Heart right ventricle (tissue), 16 donors: ENCODE measurements at places on chromosomes 16 and 17. TPM values are rescaled to one million over a fixed set of nuclear protein-coding genes. Genes with fewer than 3 reads are reported as not detected.

The TTC19 gene
- 32.2 TPM for total RNA-seq

- peak; percentile 11 for DNase-seq
Observed at GRCh38 chr16:47779201-47780016, 318.3 kb downstream of the PHKB start.

DNA sequence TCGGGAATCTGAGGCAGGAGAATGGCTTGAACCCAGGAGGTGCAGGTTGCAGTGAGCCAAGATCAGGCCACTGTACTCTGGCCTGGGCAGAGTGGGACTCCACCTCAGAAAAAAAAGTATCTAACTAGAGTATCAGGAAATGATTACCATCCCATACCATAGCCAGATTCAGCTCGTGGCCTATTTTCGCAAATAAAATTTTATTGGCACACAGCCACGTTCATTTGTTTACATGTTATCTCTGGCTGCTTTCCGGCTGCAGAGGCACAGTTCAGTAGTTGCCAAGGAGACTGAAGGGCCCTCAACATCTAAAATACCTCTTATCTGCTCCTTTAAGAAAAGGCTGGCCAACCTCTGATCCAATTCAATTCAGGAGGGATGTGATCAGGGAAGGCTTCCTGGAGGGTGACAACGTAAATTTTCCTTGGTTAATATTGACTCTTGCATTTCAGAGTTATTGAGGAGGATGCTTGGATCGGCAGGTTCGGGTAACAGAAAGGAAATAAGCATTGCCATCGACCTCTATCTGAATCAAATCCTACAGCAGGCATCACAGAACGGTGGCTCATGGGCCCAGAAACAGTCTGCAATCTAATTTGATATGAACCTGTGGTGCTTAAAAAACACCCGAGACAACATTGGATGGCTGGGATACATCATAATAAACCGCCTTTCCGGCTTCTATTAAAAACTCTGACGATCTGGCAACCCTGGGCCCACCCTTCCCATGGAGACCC lies 73.8 kb downstream of the XYLT1 start:
- DNase-seq, result no peak

DNA sequence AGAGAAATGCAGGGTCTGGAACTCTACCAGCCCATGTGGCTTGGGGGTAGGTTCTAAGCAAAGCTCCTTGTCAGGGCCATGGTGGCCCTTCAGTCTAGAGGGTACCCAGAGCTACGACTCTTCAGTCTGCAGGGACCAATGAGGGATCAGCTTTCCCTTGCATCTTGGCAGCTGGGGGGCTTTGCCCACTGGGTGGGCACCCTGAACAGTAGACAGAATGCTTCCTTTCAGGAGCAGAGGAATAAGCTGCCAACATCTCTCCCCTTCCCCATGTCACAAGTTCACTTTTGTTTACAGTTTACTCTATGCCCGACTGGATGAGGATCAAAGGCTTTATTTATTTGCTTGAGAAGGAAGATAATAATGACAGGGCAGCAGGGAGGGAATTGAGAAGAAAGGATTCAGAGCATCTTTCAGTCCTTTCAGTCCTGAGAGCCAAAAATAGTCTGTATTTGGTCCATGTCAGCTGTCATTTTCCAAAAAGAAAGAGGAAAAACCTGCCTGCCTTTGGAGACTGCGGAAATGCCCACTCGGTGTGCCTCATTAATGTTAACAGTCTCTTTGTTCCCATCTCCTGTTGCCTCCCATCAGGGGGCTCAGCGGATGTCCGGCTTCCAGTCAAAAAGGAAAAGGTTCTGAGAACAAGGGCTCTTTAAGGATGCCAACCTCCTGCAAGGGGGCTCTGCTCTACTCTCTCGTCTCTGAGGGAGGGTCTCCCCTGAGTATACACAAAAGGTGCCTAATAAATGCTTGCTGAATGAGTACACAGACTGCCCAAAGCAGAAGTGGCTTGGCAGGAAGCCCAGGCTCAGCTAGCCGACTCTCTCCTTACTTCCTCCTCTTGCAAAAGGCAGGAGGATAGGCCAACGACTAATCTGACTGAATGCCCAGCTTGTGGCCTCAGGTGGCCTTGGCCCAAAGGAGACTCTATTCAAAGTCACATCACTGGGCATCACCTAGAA lies 17.1 kb downstream of the TRAF4 start:
- DNase-seq, result peak; percentile 54

DNA sequence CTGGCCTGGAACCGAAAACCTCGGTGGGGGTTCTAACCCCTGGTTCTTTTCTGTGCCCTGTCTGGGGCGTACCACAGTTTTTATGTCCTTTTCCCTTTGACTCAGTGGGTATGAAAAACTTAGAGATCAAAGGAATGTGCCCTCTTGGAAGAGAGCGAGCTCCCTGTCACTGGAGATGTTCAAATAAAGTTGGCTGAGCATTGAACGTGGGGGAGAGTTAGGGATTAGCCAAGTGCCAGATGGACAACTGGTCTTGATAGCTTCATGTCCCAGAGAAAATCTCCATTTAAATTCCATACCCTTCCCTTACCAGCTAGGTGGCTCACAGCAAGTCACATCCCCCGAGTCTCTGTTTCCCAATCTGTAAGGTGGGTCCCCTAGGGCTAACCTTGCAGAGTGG lies 9.5 kb downstream of the ADGRG1 start:
- no peak for DNase-seq

DNA sequence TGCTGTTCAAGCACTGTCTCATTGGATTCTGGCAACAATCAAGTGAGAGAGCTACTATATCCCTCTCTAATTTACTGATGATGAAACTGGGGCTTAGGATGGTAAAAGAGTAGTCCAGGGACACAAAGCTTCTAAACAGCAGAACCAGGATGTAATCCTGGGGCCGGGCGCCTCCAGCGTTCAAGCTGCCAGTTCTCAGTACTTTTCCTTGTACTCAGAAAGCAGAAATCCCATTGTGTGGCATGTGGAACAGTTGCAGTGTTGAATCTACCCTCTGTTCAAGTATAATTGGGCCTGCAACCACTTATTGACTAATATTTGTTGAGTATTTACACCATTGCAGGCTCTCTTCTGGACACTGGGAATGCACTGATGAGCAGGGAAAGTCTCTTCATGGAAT lies 14.5 kb upstream of the CDH13 start:
- DNase-seq, result no peak

GRCh38 chr16:58883131-58883530 lies 149.0 kb upstream of the GOT2 start:
- no peak for DNase-seq

GRCh38 chr17:42002792-42003301 lies 14.4 kb downstream of the DNAJC7 start:
- no peak for DNase-seq

The KRT33A gene
- total RNA-seq, result not detected

DNA sequence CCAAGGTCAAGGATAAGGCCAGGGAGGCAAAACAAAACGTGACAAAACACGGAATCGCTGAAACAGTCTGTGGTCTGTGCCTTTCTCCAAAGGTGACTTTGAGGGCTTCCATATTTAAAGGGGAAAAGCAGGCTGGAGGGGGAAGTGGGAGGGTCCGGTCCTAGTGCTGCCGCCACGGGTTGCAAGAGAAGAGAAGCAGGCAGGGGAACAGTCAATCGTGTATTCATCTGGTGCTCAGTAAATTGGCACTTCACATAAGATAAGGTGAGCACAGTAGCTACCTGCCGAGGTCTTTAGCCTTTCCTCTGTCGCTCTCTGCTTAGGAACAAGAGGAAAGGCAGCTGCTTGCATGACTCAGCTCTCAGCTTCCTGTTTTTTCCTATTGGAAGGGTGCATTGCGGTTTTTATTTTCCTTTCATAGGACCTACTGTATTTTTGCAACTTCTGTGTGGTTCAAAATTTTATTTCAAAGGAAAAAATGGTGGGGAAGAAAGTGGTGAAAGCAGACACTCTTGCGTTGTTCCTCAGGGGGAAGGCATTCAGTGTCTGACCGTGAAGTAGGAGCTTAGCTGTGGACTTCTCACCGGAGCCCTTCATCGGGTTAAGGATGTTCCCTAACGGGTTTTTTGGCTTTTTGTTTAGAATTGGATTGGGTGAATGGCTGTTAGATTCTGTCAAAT lies 7.1 kb upstream of the LGALS3BP start:
- no peak for DNase-seq

DNA sequence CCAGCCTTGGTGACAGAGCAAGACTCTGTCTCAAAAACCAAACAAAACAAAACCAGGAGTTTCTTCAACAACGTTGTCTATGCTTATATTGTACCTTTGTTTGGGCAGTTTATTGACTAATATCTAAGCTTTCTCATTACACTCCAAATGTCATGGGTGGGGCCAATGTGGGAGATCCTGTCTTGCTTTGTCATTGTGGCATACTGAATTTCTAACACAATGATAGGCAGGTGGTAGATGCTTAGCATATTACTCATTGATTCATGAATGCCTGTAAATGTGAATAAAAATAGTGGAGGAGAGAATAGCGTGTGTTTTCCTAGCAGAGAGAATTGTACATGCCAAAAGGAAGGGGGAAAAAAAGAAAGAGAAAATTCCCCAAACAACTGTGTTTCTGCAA lies 802.5 kb upstream of the EEF2KMT start:
- DNase-seq, result no peak

DNA sequence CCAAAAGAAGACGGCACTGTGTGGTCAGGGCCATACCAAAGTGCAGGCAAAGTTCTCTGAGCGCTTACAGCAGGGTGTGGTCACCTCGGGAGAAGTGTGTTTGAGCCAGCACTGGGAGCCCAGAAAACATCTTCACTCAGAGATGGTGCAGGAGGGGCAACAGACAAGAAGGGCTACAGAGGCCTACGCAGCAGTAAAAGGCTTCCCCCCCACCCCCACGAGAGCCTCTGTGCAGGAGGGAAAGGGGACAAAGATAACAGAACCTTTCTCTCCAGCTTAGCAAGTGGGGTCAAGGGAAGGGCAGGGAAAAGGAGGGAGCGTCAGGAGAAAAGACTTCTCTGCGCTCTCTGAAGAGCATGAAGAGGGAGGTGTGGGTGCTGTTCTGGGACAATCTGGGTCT lies 2.8 kb downstream of the VAT1 start:
- no peak for DNase-seq

The DHRS7C gene
- total RNA-seq, result 21.5 TPM

- DNase-seq, result no peak
Observed at GRCh38 chr16:23484510-23485256, 25.6 kb downstream of the GGA2 start.

- DNase-seq, result no peak
Observed at GRCh38 chr16:69325784-69326171, 4.6 kb downstream of the PDF start.

The TP53I13 gene
- 24.0 TPM for total RNA-seq

The MMP28 gene
- total RNA-seq, result 1.9 TPM

- no peak for DNase-seq
Observed at GRCh38 chr16:87826798-87827587, 42.3 kb downstream of the SLC7A5 start.

DNA sequence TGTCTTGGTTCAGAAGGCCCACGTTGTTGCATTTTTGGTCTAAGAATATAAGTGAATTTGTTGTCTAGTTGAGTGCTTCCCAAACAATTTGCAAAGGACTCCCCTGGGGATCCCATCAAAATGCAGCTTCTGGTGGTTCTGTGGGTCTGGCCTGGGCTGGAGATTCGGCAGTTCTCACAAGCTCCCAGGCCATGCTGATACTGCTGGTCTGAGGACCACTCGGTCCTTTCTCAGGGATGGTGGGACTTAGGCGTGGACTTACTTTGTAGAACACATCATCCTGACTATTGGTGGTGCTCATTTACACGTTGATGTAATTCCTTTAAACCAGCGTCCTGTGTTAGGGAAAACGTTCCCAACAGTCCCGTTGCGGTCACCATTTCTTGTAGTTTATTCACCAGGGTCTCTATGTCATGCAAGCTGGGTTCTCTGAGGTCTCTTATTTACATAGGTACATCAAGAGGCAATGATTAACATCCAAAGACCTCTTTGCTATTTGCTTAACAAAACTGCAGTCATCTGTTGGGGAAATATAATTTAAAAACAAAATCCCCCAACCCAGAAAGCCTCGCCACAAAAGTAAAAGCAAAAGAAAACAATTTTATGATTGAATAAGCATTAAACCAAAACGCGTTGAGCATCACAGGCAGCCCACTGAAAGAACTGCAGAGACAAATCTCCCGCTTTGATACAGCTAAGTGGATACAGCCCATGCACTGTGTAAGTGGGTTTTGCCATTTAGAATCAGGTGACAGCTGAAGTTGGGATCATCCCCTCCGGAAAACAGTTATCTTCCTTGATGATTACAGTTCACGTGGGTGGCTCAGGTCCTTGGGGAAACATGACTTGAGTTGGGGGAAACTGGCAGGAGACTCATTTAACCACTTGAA lies 39.0 kb upstream of the SEC14L1 start:
- no peak for DNase-seq

GRCh38 chr16:73122604-73123391 lies 74.9 kb upstream of the ZFHX3 start:
- DNase-seq, result peak; percentile 53

The TMEM100 gene
- 8.7 TPM for total RNA-seq

- no peak for DNase-seq
Observed at GRCh38 chr17:59558953-59559352, 6.5 kb upstream of the DHX40 start.

The HBQ1 gene
- not detected for total RNA-seq

The FN3KRP gene
- 14.2 TPM for total RNA-seq

GRCh38 chr17:74241431-74241830 lies 28.1 kb downstream of the TTYH2 start:
- DNase-seq, result peak; percentile 31

The OR4D1 gene
- 0.07 TPM for total RNA-seq

The CA4 gene
- 9.2 TPM for total RNA-seq

The CHST4 gene
- total RNA-seq, result not detected

DNA sequence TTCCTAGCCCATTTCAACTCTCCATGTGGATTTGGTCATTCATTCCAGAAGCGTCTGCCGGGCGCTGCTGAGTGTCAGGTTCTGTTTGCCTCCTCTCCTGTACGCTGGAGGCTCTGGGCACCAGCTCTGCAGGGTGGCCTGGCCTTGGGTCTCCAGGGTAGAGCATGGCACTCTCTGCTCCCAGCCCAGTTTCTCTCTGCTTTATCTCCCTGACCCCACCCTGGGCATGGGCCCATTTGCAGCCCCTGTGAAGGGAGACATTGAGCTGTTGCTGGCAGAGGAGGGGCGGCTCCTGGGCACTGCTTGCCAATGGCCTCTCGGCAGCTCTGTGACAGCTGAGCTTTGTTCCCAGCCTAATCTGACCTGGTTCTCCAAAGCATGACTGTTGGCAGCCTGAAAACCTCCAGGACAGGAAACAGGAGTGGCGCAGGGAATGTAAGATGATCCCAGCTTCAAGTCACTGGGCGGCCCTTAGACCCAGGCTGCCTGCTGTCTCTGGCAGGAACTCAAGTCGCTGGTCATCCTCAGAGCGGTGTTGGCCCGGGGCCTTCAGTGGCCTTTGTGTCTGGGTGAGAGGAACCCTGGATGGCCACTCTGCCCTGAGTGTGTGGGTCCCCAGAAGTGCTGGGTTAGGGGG lies 146.8 kb downstream of the SEC14L1 start:
- DNase-seq, result peak; percentile 64

- no peak for DNase-seq
Observed at GRCh38 chr16:48025359-48025758, 130.4 kb downstream of the ABCC12 start.

GRCh38 chr16:48160575-48160974 lies 4.8 kb upstream of the ABCC12 start:
- DNase-seq, result no peak

GRCh38 chr17:47744168-47745036 lies 11.4 kb downstream of the TBX21 start:
- no peak for DNase-seq
